Tibial nerve (tissue), 4 donors: ENCODE measurements at places on chromosomes 16 and 17. TPM values are rescaled to one million over a fixed set of nuclear protein-coding genes. Genes with fewer than 3 reads are reported as not detected.

CEMP1 gene
- total RNA-seq, result not detected

GRCh38 chr17:48553826-48554225, 8.9 kb upstream of the HOXB2 start:
- no peaks in the 10 kb centered on the region for H3K4me1 ChIP-seq
- peak overlapping the region; percentile 54 for H3K27ac ChIP-seq
- H3K4me3 ChIP-seq, result no peak overlapping the region
- peaks cover 4% of the 10 kb centered on the region for H3K27me3 ChIP-seq
- H3K36me3 ChIP-seq, result no peaks in the 10 kb centered on the region

GRCh38 chr17:51662204-51663056, 402.1 kb downstream of the UTP18 start:
- H3K4me1 ChIP-seq, result no peaks in the 10 kb centered on the region
- H3K27ac ChIP-seq, result no peak overlapping the region
- H3K4me3 ChIP-seq, result no peak overlapping the region
- no peak for DNase-seq
- H3K36me3 ChIP-seq, result no peaks in the 10 kb centered on the region

DNA sequence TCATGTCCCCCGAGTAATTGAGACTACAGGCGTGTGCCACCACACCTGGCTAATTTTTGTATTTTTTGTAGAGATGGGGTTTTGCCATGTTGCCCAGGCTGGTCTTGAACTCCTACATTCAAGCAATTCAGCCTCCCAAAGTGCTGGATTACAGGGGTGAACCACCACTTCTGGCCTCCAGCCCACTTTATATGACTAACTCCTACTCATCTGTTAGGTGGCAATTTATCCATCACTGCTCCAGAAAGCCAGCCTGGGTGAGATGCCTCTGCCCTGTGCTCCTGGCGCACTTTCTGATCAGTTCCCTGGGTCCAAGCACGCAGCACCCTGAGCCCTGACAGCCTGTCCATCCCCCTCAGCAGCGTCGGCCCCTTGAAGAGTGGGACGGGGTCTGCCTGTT, 29.4 kb downstream of the ADAM11 start:
- H3K4me3 ChIP-seq, result no peak overlapping the region
- peaks cover 5% of the 10 kb centered on the region for H3K4me1 ChIP-seq
- DNase-seq, result no peak

DNA sequence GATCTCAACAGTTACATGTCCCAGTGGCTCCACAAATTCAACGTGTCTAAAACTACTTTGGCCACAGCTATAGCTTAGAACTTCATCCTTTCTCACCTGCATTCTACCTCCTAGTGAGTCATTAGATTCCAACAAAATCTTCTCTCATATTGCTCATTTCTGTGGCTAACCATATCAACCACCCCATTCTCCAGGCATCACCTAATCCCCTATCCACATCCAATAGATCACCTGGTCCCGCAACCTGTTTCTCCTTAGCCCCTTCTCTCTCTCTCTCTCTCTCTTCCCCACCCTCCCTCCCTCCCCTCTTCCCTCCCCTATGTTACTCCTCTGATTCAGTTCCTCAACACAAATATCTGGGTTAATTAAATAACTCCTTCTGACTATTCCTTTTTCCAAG, 64.6 kb downstream of the ANKFN1 start:
- no peak overlapping the region for H3K27ac ChIP-seq
- no peaks in the 10 kb centered on the region for H3K4me1 ChIP-seq
- H3K4me3 ChIP-seq, result no peak overlapping the region
- H3K27me3 ChIP-seq, result no peaks in the 10 kb centered on the region
- DNase-seq, result no peak

- DNase-seq, result no peak
- H3K27ac ChIP-seq, result peak overlapping the region; percentile 87
- H3K36me3 ChIP-seq, result peaks cover 16% of the 10 kb centered on the region
- peak overlapping the region; percentile 83 for H3K4me3 ChIP-seq
Measured at GRCh38 chr16:18800775-18801144, 589 bp downstream of the ARL6IP1 start.

FASN gene
- total RNA-seq, result 138 TPM

- H3K4me3 ChIP-seq, result no peak overlapping the region
- no peak for DNase-seq
- peaks cover 90% of the 10 kb centered on the region for H3K36me3 ChIP-seq
- H3K4me1 ChIP-seq, result peaks cover 10% of the 10 kb centered on the region
- H3K27me3 ChIP-seq, result no peaks in the 10 kb centered on the region
Measured at GRCh38 chr17:1504866-1505265, 11.5 kb downstream of the INPP5K start.

MT3 gene
- 122 TPM for total RNA-seq

DNA sequence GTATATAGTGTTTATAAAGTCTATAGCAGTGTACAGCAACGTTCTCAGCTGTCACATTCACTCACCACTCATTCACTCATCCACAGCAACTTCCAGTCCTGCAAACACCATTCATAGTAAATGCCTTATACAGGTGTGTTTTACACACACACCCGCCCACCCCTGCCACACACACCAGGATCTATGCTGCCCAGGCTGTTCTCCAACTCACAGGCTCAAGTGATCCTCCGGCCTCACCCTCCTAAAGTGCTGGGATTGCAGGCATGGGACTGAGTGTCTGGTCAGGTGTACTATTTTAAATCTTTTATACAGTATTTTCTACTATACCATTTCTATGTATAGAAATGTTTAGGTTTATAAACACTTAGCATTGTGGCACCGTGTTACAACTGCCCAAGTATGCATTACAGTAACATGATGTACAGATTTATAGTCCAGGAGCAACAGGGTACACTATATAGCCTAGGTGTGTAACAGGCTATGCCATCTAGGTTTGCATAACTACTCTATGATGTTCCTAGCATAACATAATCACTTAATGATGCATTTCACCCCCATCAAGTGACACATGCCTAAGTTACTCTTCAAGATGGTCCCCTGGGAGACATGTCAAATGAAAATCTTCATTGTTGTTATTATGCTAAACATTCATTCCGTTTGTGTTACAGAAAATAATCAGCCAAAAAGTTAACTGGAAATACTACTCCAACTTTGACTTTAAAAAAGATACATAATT, 42.5 kb downstream of the CREBBP start:
- H3K27ac ChIP-seq, result no peak overlapping the region
- DNase-seq, result no peak
- no peaks in the 10 kb centered on the region for H3K27me3 ChIP-seq
- peaks cover 13% of the 10 kb centered on the region for H3K4me1 ChIP-seq
- H3K36me3 ChIP-seq, result no peaks in the 10 kb centered on the region
- H3K4me3 ChIP-seq, result no peak overlapping the region

SULT1A1 gene
- total RNA-seq, result 30.9 TPM

- H3K27me3 ChIP-seq, result no peaks in the 10 kb centered on the region
- no peak overlapping the region for H3K4me3 ChIP-seq
- DNase-seq, result no peak
- no peak overlapping the region for H3K27ac ChIP-seq
Measured at GRCh38 chr16:12798171-12798570, 5.5 kb downstream of the CPPED1 start.

GRCh38 chr16:68236137-68236825, 354 bp upstream of the ESRP2 start:
- H3K27me3 ChIP-seq, result no peaks in the 10 kb centered on the region
- peak overlapping the region; percentile 66 for H3K4me3 ChIP-seq
- DNase-seq, result no peak
- H3K4me1 ChIP-seq, result peaks cover 20% of the 10 kb centered on the region

- H3K4me3 ChIP-seq, result no peak overlapping the region
- H3K36me3 ChIP-seq, result no peaks in the 10 kb centered on the region
- H3K27me3 ChIP-seq, result no peaks in the 10 kb centered on the region
- DNase-seq, result no peak
Measured at GRCh38 chr17:82702231-82702927, 3.9 kb upstream of the RAB40B start.

DNA sequence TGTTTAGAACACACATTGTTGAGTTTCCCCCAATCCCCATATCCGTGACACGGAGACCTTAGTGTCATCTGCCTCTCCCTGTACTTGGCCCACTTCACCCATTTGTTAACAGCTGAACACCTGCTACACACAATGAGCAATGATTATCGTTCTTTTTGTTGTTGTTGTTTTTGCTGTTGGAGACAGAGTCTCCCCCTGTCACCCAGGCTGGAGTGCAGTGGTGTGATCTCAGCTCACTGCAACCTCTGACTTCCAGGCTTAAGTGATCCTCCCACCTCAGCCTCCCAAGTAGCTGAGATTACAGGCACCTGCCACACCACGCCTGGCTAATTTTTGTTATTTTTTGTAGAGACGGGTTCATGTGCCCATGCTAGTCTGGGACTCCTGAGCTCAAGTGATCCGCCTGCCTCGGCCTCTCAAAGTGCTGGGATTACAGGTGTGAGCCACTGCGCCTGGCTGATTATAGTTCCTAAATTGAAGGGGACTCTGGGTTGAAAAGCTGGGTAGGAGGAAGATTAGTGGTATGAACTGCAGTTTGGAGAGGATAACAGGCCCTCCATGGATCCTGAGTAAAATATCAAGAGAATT, 21.6 kb downstream of the NDE1 start:
- H3K36me3 ChIP-seq, result peaks cover 38% of the 10 kb centered on the region
- peak overlapping the region; percentile 87 for H3K27ac ChIP-seq
- H3K27me3 ChIP-seq, result no peaks in the 10 kb centered on the region
- no peak overlapping the region for H3K4me3 ChIP-seq
- no peak for DNase-seq

DNA sequence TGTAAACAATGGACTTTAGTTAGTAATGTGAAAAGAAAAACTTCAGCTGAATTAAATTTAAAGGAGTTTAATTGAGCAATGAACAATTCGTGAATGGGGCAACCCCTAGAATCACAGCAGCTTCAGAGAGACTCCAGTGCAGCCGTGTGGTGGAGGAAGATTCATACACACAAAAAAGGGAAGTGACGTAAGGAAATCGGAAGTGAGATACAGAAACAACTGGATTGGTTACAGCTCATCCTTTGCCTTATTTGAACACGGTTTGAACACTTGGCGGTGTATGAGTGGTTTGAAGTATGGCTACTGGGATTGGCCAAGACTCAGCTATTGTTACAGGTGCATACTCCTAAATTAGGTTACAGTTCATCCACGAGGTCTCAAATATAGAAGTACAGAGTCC, 460.4 kb upstream of the ASIC2 start:
- no peaks in the 10 kb centered on the region for H3K36me3 ChIP-seq
- no peak overlapping the region for H3K27ac ChIP-seq
- no peak for DNase-seq
- no peaks in the 10 kb centered on the region for H3K27me3 ChIP-seq
- H3K4me1 ChIP-seq, result no peaks in the 10 kb centered on the region

DNA sequence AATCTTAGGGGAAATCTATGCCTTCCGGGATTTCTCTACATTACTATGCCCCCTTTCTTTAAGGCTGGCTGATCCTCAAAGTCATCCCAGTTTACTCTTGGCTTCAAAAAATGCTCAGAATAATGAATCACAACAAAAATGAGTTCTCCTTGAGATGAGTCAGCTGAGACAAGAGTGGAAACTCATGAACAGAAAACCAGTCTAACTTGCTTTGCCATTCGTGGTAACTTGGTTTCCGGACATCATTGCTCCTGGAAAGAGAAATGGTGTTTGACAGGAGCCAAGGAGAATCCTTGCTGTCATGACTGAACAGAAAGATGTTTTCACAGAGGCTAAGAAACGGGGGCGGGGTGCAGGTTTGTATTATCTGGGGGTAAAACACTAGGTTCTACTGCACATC, 435.6 kb upstream of the DYNLRB2 start:
- no peak overlapping the region for H3K4me3 ChIP-seq
- H3K27me3 ChIP-seq, result no peaks in the 10 kb centered on the region
- H3K27ac ChIP-seq, result no peak overlapping the region
- H3K4me1 ChIP-seq, result no peaks in the 10 kb centered on the region
- no peaks in the 10 kb centered on the region for H3K36me3 ChIP-seq

DNA sequence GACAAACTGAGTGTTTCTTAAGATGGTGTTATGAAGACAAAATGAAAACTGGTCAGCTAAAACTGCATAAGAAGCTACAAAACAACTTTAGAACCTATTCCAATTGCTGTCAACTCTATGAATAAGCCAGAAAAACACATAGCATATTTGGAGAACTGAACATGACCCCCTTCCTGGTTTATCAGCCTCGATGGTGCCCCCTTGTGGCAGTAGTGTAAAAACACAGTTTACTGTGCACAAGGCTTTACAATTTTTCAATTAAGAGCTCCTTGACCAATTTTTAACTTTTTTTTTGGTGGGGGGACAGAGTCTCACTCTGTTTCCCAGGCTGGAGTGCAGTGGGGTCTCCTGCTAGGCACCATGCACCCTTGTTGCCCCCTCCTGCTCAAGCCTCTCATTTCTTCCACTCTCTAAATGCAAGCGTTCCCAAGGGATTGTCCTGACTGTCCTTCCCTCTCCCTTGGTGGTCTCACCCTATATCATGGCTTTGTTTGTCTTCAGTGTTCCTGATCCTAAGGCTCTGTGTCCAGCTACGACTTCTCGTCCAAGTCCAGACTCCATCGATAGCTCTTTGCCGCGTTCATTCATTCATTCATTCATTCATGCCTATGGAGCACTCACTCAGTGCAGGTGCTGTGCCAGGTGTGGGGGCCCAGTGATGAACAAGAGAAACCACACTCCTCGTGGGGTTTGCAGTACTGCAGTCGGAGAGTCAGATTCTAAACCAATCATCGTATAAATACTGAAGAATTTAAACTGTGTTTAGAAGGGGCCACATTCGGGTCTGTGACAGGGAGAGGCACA, 7.5 kb downstream of the EIF1 start:
- peaks cover 45% of the 10 kb centered on the region for H3K36me3 ChIP-seq
- DNase-seq, result no peak
- peaks cover 29% of the 10 kb centered on the region for H3K4me1 ChIP-seq
- no peaks in the 10 kb centered on the region for H3K27me3 ChIP-seq

DNA sequence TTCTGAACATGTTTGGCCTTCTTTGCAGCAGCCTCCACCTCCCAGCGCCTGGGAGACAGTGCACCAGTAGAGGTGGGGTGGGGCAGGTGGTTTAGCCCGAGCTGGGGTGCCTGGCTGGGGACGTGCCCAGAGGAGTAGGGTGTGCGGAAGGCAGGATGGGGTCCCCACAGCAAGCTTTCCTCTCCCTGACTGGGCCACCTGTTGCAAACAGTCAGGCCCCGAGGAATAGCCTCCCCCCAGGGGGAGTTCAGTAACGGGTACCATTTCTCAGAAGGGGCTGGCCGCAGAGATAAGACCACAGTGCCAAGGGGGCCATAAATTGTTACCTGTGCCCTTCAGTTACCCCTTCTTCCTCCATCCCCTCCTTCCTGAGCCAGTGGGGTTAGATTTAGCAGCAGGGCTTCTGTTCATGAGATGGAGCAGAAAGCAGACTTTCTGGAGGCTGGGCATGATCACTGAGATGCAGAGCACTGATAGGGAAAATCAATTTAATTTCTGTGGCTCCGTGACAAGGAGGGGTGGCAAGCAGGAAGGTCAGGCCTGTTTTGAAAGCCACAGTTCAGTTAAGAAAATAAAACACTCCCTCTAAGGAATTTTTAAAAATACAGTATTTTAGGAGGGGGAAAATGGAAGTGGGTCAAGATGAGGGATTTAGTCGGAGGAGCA, 181.9 kb downstream of the MSI2 start:
- no peak for DNase-seq
- H3K4me1 ChIP-seq, result peaks cover 35% of the 10 kb centered on the region
- H3K27ac ChIP-seq, result no peak overlapping the region
- no peak overlapping the region for H3K4me3 ChIP-seq

FOXN1 gene
- not detected for total RNA-seq
